Epithelial cell of alveolus of lung (primary cell): ENCODE measurements at places on chromosomes 1 and 21. TPM values are rescaled to one million over a fixed set of nuclear protein-coding genes. Genes with fewer than 3 reads are reported as not detected.

The PLA2G2F gene
- total RNA-seq, result not detected in 2 replicates

The ADAM30 gene
- 0.16 TPM in 1 of 2 replicates, not detected in the other for total RNA-seq

The SNRPE gene
- total RNA-seq, result 69.9 and 90.6 TPM in 2 replicates

The LRRC53 gene
- total RNA-seq, result not detected in 2 replicates

The DLGAP3 gene
- total RNA-seq, result under 0.01 and 0.08 TPM in 2 replicates

The SNX7 gene
- total RNA-seq, result 25.2 and 42.8 TPM in 2 replicates

The CRNN gene
- total RNA-seq, result not detected in 2 replicates

The AMPD1 gene
- not detected in 2 replicates for total RNA-seq

The S100A16 gene
- total RNA-seq, result 125 and 475 TPM in 2 replicates

The PSMB2 gene
- total RNA-seq, result 49.6 and 75.6 TPM in 2 replicates

The ACOT7 gene
- total RNA-seq, result 36.4 and 66.1 TPM in 2 replicates

The CXADR gene
- 7.1 and 9.6 TPM in 2 replicates for total RNA-seq

The NPHS2 gene
- not detected in 2 replicates for total RNA-seq

The C1QB gene
- not detected in 2 replicates for total RNA-seq

The PTPRC gene
- not detected in 2 replicates for total RNA-seq

The OPRD1 gene
- 0.16 TPM in 1 of 2 replicates, not detected in the other for total RNA-seq

The HFM1 gene
- total RNA-seq, result 0.08 and 0.39 TPM in 2 replicates

The C1orf115 gene
- 1.7 and 5.2 TPM in 2 replicates for total RNA-seq

The CHTOP gene
- 41.9 and 53.7 TPM in 2 replicates for total RNA-seq

The SMYD2 gene
- total RNA-seq, result 17.6 and 34.0 TPM in 2 replicates

The F13B gene
- not detected in 2 replicates for total RNA-seq

The PRELP gene
- under 0.01 TPM in 2 replicates for total RNA-seq

The MRPL20 gene
- 120 and 138 TPM in 2 replicates for total RNA-seq

The PDE9A gene
- total RNA-seq, result 4.1 and 6.9 TPM in 2 replicates

The LCE2A gene
- not detected in 2 replicates for total RNA-seq

The SLC25A34 gene
- total RNA-seq, result 0.26 and 0.96 TPM in 2 replicates

The SPATA45 gene
- total RNA-seq, result not detected in 2 replicates

The MYOG gene
- 22.8 TPM in 1 of 2 replicates, not detected in the other for total RNA-seq
